ENCODE measurements at places on chromosomes 3 and 15.
A peak's percentile ranks its signal among the peaks of the same experiment; 100 is the strongest.

- no peak for DNase-seq
These were observed 50.6 kb upstream of the BNIP2 start for GRCh38 chr15:59739557-59740186.

DNA sequence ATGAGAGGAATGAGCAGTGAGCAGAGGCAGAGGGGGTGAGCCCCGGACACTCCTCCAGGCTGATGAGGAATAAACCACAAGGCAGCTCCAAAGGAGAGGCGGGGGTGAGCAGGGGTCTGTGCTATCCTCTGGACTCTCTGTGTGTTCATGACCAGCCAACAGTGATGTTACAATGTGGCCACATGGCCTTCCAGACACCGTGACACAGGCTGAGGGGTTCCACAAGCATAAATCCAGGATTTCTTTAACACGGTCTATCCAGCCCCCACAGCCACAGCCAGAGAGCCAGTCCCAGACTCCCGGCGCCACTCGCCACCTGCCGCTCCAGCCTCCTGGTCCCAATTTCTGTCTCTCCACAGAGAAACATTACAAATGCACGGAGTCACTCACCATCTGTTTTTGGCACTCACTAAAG is 24.4 kb downstream of the XXYLT1 start:
- no peak for DNase-seq

- DNase-seq, result no peak
These were observed 141.6 kb upstream of the FRMD4B start for GRCh38 chr3:69527498-69527897.

GRCh38 chr15:65824031-65824743 is 32.1 kb upstream of the DENND4A start:
- peak; percentile 60 for DNase-seq

DNA sequence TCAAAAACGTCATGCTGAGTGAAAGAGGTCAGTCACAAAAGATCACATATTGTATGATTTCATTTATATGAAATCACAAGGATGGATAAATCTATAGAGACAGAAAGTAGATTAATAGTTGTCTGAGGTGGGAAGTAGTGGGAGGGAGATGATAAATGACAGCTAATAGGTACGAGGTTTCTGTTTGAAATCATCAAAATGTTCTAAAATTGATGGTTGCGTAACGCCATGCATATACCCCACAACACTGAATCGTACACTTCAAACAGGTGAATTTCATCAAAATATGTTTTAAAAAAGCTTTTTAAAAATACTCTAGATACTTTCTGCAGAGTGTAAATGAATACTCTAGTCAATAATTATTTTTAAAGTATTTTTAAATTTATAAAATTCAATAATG is 303.0 kb upstream of the STAC start:
- DNase-seq, result no peak

DNA sequence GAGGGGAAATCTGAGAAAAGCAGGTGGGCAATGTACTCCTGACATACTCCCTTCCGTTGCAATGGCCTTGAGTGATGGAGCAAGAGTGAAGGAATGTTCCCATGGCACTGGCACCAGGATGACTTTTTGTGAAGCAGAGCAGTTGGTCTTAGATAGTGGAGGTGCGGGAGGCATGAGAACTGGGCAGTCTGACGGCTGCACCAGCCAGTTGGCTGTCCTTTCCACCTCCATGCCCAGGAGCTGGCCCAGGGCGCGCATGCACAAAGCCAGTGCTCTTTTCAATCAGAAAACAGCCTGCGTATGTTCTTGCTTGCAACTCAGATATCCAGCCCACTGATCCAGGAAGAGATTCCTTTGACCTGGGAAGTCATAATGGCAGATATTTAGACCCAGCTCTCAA is 136.8 kb downstream of the PGPEP1L start:
- no peak for DNase-seq

GRCh38 chr15:91712286-91712685 is 141.2 kb upstream of the SLCO3A1 start:
- DNase-seq, result no peak

DNA sequence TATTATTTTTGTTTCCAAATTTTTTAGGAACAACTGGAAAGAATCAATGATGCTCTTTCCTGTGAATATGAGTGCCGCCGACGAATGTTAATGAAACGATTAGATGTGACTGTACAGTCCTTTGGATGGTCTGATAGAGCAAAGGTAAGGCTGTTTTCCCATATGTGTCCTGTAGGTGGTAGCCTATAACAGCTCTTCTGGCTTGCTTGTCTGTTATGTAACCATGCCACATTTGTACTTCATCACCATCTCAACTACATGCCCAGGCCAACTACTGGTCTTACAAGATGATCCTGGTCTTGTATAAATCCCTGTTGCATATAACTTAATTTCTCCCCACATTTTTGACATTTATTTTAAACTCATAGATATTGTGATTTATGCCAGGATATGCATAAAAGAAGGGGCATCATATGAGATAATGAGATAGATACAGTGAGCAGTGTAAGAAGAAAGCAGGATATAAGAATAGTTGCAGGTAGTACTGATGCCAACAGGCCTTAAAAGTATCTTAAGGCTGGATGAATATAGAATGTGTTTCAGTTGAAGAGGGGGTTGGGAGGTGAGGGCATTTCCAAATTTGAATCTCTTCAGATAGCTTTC is 20.3 kb downstream of the FAM98B start:
- DNase-seq, result peak; percentile 5

GRCh38 chr15:98953968-98954367 is 53.6 kb downstream of the PGPEP1L start:
- DNase-seq, result no peak

DNA sequence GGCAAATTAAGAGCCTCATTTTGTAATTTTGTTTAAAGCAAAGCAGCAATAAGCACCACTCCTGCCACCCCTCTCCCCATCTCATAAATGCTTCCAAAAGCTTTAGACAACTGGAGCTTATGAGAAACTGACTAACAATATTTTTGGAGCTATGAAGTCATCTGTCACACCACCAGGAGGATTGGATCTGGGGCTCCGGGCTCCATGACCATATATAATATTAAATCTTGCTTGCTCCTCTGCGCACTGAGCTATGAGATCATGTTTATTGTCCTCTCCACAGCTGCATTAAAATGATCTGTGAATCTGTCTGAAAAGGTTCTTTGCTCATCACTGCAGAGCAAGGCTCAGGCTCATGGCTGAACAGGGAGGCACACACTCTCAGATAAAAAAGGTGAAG is 323.7 kb downstream of the ZNF621 start:
- DNase-seq, result no peak

DNA sequence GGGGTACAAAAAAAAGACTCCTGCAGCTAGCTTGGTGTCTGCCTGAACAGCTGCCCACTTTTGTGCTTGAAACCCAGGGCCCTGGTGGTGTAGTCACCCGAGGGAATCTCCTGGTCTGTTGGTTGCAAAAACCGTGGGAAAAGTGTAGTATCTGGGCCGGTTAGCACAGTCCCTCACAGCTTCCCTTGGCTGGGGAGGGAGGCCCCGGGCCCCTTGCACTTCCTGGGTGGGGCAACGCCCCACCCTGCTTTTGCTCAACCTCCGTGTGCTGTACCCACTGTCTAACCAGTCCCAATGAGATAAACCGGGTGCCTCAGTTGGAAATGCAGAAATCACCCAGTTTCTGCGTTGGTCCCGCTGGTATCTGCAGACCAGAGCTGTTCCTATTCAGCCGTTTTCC is 211.7 kb upstream of the ZPLD1 start:
- DNase-seq, result no peak

All from NCI-H1092 (cell line).